ENCODE measurements at places on chromosomes 11 and 22. TPM values are rescaled to one million over a fixed set of nuclear protein-coding genes. Genes with fewer than 3 reads are reported as not detected.

Gene GAL
- total RNA-seq: 0.35 TPM

Gene MS4A6E
- not detected for total RNA-seq

Gene DMC1
- total RNA-seq: 1.5 TPM

Gene ZP1
- total RNA-seq: not detected

GRCh38 chr11:36210529-36210928 is 78.7 kb downstream of the COMMD9 start:
- no peak for DNase-seq
- H3K36me3 ChIP-seq: no peaks in the 10 kb centered on the region
- no peak overlapping the region for H3K27ac ChIP-seq
- H3K27me3 ChIP-seq: no peaks in the 10 kb centered on the region
- H3K4me3 ChIP-seq: no peak overlapping the region

DNA sequence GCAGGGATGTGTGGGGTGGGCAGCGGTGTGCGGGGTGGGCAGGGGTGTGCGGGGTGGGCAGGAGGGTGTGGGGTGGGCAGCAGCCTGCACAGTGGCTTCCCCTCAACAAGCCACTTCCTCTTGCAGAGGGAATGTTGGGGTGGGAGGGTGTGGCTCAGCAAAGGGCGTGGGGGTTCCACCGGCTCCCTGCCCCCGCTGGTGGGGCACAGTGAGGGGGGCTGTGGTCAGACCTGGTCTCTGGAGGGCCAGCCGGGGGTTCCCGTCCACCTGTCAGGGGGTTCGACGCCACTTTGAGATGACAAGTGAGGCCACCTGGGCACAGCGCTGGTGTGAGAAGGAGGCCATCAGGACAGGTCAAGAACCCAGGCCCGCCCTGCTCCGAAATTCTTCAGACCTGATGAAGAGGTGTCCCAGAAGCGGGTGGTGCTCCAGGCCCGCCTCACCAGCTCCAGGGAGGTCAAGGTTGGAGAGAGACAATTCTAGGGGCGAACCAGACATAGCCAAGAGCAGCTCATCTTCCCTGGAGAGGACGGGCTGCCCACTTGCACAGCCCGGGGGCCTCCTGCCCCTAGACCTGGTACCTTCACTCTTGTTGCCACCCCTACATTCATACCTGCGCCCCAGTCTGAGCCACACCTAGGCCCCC is 1.3 kb downstream of the C11orf21 start:
- H3K36me3 ChIP-seq: peaks cover 3% of the 10 kb centered on the region
- peaks cover 15% of the 10 kb centered on the region for H3K4me1 ChIP-seq
- H3K27me3 ChIP-seq: no peaks in the 10 kb centered on the region
- no peak for DNase-seq

GRCh38 chr11:17760102-17761029 is 25.8 kb downstream of the KCNC1 start:
- H3K27me3 ChIP-seq: no peaks in the 10 kb centered on the region
- no peaks in the 10 kb centered on the region for H3K4me1 ChIP-seq
- no peaks in the 10 kb centered on the region for H3K36me3 ChIP-seq
- H3K27ac ChIP-seq: no peak overlapping the region
- no peak for DNase-seq
- no peak overlapping the region for H3K4me3 ChIP-seq

DNA sequence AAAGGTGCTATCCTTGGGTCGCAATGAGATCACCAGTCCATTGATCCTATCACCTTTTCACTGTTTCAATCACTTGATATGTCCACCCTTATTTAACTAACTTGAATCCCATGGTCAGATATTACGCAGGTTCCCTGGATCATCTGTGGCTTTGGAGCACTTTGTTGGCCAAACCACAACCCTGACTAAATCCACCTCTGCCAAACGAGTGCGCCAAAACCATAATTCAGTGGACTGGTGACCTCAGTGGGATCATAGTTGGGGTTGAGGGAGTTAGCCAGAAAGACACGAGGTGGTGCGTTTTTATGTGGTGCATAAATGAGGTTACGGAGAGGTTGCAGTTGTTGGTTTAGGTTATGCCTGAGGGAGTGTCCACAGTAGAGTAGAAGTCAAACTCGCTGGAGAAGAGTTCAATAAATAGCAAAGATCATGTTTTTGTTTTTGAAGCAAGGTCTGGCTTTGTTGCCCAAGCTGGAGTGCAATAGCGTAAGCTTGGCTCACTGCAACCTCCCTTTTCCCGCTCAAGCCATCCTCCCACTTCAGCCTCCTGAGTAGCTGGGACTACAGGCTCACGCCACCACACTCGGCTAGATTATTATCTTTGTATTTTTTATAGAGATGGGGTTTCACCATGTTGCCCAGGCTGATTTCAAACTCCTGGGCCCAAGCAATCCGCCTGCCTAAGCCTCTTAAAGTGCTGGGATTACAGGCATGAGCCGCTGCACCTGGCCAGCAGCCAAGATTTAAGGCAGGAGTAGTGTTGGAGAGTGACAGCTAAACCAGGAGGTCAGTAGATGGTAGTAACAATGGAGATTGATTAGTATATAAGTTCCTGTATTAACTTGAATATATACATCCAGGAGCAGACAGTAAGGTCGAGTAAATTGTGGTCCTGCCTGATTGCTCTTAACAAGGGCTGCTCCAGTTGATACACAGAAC is 4.5 kb downstream of the FOXR1 start:
- H3K27ac ChIP-seq: no peak overlapping the region
- H3K4me3 ChIP-seq: no peak overlapping the region
- no peak for DNase-seq
- H3K36me3 ChIP-seq: no peaks in the 10 kb centered on the region
- no peaks in the 10 kb centered on the region for H3K4me1 ChIP-seq

- H3K27me3 ChIP-seq: no peaks in the 10 kb centered on the region
- DNase-seq: no peak
- no peak overlapping the region for H3K4me3 ChIP-seq
- no peak overlapping the region for H3K27ac ChIP-seq
- no peaks in the 10 kb centered on the region for H3K36me3 ChIP-seq
Measured at GRCh38 chr11:69841859-69842698, 22.9 kb upstream of the FGF3 start.

- no peak overlapping the region for H3K27ac ChIP-seq
- no peaks in the 10 kb centered on the region for H3K27me3 ChIP-seq
- H3K4me3 ChIP-seq: no peak overlapping the region
- H3K36me3 ChIP-seq: no peaks in the 10 kb centered on the region
Measured at GRCh38 chr11:27916541-27917100, 191.3 kb downstream of the KIF18A start.

Measured in heart left ventricle (tissue), 16 donors.